ENCODE measurements at places on chromosomes 12 and 14.

DNA sequence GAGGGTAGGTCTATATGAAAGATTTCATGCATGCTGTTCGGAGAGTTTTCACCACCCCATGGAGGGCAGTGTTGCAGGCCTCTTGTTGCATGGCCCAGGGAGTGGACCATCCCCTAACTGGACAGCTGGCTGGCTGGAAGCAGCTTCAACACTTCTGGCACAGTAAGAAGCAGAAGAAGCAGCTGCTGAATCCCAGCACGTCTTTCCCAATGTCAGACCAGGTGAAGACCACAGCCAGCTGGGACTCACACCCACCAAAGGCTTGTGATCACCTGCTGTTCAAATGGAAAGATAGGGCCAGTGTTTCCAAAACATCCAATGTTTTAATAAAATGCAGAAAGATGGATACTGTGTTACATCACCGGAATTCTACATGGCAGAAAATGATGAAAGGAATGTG is 1423.6 kb downstream of the AACS start:
- DNase-seq: no peak

DNA sequence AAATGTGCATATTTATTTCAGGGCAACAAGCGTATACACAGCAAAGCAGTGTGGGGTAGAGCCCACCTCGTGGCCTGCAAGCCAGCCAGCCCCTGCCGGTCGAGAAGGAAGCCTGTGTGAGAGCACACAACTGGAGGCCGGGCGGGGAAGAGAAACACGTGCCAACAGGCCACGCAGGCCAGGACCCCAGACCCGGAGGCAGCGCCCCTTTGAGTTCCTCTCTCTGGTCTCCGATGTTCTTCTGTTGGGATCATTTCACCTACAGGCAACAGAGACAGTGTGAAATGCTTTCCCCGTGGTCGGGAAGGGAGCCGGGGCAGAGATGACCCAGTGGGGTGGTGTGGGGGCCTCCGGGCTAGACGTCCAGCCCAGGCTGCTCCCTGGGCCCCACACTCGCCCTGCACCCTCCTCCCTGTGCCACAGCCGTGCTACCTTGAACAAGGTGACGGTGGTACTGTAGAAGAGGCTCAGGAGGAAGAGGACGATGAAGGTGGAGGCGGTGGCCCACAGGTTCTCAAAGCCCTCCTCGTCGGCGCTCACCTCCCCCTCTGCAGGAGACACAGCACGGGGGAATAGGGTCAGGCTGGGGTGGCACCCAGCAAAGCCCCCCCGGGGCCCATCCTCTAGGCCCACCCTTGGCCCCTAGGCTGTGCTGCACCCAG is 325.5 kb downstream of the TMEM121 start:
- no peak for DNase-seq

DNA sequence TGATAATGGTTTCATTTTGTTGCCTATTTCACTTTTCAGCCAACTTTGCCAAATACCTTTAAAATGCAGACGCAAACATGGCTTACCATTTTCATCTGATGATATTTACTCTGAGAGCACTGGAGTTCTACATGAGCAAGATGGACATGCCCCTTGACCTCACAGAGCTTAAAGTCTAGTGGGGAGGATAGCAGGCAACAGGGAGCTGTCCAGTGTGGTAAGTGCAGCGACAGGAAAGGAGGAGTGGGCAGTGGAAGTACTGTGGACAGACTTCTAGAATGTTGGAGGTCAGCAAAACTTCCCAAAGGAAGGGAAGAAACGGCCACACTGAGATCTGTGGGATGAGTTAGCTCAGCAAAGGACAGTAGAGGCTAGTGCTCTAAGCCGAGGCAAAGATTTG is 25.3 kb downstream of the LRIG3 start:
- no peak for DNase-seq

DNA sequence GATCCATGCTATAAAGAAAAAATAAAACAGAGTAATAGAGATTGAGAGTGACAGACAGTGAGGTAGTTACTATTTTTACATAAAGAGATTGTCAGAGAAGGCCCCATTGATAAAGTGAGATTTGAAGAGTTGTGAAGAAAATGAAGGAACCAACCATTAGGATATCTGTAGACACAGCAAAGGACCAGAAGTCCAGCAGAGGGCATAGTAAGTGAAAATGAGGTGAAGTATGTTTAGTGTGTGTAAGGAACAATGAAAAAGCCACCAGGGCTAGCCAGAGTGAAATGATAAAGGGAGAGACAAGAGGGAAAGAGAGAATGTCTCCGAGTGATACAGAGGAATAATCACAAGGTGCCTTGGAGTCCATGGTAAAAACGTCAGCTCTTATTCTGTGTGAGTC is 411.0 kb downstream of the NELL2 start:
- DNase-seq: no peak

DNA sequence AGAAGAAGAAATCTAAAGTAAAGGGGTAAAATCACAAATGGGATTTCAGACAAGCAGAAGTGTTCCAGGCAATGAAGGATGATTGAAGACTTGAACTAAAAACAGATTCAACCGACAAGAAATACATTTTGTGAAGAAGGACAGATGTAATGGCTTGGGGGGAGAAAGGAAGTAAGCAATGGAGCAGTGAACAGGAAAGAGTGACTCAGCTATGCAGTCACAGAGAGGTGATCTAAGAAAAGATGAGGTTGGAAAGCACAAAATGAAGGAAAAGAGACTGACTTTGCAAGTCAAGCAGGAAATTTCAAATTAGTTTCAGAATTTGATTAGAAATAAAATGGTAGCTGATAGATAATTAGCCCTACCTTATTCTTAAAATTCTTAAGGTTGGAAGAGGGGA is 66.5 kb downstream of the PUS7L start:
- DNase-seq: no peak

DNA sequence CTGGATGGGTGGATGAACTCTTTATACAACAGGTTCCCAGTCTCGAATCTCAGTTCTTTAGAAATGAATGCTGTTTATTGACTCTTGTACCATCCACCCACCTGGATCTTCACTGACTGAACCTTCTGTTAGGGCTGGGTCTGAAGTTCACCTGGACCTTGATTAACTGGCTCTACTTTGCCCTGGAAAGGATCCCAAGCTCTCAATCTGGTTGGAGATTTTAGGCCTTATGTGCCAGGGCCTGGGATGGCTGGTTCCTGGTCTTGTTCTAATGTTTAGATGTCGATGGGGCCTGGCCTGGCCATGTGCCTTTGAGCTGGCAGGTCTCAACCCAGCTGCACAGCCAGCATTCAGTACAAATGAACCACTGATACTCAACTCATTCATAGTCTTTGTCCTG is 76.5 kb upstream of the MED13L start:
- no peak for DNase-seq

- DNase-seq: no peak
Observed at GRCh38 chr12:100251917-100252316, 15.0 kb downstream of the DEPDC4 start.

GRCh38 chr14:49538852-49539251 is 47.3 kb downstream of the RPS29 start:
- no peak for DNase-seq

DNA sequence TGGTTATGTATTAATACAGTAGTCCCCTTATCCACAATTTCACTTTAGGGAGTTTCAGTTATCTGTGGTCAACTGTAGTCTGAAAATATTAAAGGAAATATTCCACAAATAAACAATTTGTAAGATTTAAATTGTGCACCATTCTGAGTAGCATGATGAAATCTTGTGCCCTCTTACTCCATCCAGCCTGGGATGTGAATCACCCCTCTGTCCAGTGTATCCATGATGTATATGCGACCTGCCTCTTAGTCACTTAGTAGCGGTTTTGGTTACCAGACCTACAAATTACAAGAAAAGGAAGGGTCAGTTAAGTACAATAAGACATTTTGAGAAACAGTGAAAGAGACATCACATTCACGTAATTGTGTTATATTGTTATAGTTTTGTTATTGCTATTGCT is 39.9 kb upstream of the MDGA2 start:
- no peak for DNase-seq

DNA sequence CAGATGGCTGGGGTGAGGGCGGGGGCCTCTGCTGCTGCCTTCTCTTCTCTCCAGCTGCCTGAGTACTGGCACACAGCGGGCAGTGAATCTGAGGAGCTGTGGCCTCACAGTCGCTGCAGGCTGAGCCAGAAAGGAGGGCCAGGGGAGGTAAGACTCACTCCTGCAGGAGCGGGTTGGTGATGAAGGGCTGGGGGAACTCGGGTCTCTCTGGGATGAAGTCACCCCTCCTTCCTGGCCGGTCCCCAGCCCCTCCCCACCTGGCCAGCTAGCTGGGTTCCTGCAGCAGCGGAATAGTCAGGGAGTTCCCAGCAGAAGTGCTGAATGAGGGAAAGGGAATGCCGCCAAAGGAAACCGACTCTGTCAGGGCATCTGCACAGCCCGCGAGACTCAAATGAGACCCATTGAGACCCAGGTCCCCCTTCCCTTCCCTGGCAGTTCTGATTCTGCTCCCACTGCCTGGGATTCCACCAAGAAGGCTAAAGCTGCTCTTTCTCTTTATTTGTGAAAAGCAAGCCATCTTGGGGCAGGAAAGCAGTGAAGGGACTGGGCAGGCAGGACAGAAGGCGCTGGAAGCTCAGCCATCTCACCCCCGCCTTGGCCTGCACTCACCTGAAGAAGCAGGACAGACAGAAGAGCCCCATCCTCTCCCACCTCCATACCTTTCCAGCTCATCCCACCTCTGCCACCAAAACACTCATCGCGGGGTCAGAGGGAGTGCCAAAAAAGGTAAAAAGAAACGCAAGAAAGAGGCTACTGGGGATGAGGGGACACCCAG is 5.3 kb downstream of the NGB start:
- DNase-seq: no peak
